Erythroblast (primary cell): ENCODE measurements at places on chromosomes 5 and 9.

DNA sequence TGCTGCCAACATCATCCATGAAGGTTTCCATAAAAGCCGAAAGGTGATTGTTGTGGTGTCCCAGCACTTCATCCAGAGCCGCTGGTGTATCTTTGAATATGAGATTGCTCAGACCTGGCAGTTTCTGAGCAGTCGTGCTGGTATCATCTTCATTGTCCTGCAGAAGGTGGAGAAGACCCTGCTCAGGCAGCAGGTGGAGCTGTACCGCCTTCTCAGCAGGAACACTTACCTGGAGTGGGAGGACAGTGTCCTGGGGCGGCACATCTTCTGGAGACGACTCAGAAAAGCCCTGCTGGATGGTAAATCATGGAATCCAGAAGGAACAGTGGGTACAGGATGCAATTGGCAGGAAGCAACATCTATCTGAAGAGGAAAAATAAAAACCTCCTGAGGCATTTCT is 10.1 kb downstream of the TLR4 start:
- no peak for DNase-seq

DNA sequence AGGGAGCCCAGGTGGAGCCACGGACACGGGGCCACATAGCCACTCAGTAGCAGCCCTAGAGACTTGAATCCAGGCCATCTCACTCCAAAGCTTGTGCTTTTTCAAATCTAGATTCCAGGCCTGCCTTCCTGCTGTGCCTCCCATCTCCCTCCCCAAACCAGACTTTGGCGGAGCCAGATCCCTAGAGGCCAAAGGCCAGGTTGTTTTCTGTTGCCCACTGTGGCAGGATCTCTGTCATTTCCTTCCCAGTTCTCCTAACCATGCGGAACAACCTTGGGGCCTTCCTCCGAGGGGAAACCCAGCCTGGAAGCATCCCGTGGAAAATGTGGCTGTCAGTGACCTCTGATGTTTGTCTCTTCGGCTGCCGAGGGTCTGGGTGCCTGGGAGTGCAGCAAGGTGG is 16.4 kb upstream of the RPS14 start:
- no peak for DNase-seq

GRCh38 chr9:98255061-98255577 is 330 bp downstream of the TBC1D2 start:
- DNase-seq = peak; percentile 68

- no peak for DNase-seq
Measured at GRCh38 chr9:74526215-74526614, 29.1 kb downstream of the RORB start.

GRCh38 chr5:5183933-5184332 is 43.8 kb downstream of the ADAMTS16 start:
- DNase-seq = no peak

DNA sequence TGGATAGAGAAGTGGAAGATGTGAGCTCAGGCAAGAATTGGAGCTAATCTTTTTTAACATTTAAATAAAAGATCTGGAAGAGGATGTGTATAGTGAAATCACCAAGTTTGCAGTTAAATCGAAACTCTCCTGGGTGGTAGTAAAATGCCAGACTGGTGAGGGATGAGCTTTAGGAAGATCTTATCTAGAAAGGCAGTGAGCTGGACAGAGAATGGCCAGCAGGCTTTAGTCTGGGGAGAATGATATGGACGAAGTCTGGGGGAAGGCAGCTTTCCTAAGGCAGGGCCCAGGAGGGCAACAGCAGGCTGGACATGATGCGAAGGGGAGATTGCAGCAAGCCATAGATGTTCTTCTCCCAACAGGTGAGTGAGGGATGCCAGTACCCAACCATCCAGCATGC is 25.6 kb downstream of the UNC5A start:
- no peak for DNase-seq

DNA sequence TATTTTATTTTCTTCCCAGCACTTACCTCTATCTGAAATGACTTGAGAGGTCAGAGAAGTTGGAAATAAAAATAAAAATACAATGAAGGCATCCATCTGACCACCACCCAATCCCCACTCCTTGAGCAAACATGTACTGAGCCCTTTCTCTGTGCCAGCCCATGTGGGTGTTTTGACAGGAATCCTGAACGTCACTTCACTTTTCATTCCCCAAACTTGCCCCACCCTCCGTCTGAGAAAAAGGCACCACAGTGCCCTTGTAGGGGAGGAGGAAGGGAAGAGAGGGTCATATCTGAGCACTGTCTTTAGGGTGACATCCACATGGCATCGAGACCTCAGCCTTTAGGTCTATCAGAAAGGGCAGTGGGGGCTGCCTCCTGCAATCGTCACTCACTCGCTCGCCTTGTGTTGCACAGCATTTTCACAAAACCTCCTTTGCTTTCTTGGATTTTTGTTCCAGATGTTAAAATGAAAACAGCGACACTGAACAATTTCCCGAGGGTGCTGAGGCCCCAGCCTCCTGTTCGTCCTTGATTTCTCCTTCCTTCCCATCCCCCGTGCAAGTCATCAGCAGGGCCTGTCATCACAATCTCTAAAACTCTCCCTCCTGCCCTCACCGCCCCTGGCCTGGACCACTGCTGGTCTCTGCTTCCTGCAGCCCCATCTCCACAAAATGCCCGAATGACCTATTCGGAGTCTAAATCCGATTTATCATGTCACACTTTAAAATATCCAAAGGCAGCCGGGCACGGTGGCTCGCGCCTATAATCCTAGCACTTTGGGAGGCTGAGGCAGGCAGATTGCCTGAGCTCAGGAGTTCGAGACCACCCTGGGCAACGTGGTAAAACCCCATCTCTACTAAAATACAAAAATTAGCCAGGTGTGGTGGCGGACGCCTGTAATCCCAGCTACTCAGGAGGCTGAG is 13.0 kb downstream of the HIGD2A start:
- no peak for DNase-seq

GRCh38 chr5:150092159-150092787 is 5.9 kb upstream of the CSF1R start:
- no peak for DNase-seq

GRCh38 chr5:154055201-154055600 is 16.4 kb downstream of the MFAP3 start:
- DNase-seq = no peak

DNA sequence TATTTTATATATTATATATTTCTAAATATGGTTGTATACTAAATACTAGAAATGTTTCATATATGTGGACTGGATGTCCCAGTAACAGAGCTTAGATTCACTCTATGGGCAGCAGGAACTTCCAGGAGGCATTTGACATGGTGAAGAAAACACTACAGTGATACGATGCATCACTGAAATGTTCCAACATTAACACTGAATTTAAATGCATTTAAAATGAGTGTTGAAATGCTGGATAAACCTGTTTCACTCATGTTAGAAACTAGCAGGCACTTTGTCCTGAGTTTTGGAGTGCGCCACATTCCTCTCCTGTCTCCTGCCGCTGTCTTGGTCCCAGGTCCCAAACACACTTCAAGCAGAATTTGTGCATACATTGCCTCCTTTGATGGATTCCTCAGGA is 237.8 kb upstream of the NFIL3 start:
- no peak for DNase-seq

- no peak for DNase-seq
Measured at GRCh38 chr5:142803428-142804125, 33.4 kb downstream of the ARHGAP26 start.

- no peak for DNase-seq
Measured at GRCh38 chr9:120521101-120521500, 58.9 kb downstream of the CDK5RAP2 start.

DNA sequence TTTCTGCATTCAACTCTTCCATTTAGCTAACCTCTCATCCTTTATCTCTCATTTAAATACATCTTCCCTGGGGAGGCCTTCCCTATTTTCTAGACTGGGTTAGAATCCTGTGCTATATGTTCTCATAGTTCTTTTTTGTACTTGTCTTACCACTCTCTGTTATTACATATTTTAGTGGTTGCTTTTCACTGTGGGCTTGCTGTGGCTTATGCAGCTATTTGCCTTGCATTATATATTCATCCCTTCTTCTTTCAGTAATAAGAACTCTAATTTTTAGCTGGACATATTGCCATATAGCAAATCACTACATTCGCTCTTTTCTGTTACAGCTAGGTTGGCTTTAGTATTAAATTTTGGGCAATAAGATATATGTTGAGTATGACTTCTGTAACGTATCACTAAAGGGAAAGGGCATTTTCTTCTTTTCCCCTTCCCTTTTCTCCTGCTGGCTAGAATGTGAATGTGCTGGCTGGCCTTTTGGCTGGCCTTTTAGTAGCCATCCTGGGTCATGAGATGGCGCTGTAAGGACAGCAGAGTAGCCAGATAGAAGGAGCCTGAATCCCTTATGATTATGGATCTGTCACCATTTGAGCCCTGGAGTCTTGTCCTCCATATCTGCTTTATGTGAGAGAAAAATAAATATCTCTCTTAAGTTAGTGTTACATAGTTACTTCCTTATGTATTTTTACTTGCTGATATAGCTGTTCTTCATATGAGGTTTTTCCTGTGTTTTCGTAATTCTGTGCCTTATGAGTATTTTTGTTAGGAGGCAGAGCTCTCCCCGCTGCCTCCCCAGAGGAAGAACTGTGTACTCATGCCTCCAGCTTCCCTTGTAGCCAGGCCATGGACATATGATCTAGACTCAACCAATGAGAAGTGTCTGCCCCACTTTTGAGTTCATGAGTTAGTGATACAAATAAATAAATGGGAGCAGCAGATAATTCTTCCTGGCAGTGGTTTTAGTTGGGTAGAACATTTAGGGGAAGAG is 65.8 kb downstream of the NDUFAF2 start:
- peak; percentile 2 for DNase-seq

DNA sequence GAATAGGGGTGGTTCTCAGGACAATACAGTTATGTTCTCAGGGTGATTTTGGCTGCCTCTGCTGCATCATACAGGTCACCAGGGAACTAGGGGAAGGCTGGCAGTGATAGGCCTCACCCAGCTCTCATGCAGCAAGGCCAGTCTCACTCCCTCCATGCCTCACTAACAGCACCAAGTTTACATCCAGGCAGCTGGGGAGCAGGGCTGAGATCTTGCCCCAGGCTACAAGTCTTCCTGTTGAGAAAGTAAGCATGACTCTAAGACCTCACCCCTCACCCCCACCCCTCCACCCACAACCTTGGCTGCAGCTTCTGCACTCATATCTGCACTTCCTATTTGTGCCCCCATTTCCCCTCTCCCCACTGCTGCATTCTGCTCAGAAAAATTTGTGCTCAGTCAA is 481.2 kb downstream of the ACTL7B start:
- no peak for DNase-seq

DNA sequence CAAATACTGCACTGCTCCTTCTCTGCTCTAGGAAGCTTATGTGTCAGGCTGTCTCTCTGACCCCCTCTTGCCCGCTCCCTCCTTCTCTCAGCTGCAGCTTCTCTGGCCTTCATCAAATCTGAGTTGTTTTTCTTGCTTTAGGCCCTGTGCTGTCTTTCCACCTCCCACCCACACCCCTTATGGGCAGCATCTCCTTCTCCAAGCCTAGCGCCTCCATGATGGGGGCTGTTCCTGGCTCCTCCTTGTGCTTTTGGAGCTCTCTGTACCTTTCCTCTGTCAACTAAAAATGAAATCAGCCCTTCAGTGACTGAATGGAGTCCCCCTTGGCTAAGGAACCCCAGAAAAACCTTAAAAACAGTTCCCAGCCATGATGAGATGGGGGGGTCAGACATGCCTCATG is 6.6 kb upstream of the CFAP157 start:
- DNase-seq = no peak

DNA sequence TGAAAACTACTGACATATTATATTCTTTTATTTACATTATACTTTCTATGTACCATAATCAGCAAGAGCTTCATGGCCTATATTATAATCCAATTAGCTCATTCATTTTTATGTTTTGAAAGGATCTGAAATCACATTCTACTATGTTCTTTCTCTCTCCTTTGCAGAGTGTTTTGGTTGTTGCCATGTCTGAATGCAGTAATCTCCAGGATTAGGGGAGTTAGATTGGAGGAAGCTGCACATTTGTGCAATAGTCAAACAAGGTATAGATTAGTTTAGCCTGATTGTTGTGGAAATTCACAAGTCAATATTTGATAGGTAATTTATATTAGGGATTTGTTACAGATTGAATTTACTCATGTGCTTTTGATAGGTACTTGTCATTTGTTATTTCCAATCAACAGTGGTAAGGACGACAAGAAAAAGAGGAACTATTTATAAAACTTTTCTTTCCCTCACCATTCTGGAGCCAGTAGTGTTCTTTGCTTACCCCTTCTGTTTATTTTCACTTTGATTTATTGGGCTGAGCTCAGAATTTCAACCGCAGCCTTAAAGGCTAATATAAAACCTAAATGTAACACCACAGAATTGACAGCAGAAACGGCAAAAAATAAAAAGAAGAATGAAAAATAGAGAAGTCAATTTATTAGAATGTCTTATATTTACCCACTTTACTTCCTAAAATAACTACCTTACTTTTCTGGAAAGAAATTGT is 597.0 kb downstream of the CHSY3 start:
- no peak for DNase-seq

GRCh38 chr5:51567636-51568035 is 184.4 kb downstream of the ISL1 start:
- no peak for DNase-seq

GRCh38 chr9:71726723-71727122 is 41.6 kb downstream of the CEMIP2 start:
- no peak for DNase-seq

DNA sequence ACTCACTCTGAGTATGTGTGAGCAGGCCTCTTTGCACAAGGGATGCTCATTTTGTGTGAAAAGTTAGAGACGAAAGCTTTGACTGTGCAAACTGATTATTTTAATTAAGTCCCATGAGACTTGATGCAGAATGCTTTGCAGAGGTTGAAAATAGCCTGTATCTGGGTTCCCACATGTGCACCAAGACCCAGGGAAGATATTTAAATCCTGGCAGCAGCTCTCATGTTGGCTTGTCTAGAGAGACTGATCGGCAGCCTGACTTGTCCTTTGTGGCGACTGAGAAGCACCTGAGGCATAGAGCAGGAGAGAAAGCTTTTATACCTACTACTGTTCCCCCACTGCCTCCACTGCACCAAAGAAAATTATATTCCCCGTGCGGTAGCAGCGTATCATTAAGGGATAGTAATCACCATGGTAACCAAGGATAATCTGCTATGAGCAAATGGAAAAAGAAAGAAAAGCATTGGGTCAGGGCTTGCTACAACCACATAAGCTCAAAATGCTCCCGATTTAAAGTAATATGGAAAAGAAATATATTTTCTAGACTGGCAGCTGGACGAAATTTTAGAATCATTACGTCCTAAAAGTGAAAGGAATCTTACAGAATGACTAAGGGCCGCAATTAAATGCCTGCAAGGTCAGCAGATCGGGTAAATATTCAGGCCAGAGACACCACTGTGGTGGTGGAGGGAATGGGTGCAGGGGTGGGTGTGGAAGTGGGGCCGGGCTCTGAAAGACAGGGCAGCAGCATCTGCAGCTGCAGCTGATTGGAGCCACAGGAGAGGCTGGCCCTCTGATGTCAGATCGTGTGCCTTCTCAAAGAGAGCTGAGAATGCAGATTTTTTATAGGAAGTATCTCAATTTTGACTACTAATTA is 135.3 kb upstream of the EPB41L4A start:
- DNase-seq = no peak

GRCh38 chr9:88716596-88717290 is 181.8 kb downstream of the NXNL2 start:
- DNase-seq = no peak

GRCh38 chr9:113349066-113349444 is 286 bp upstream of the BSPRY start:
- no peak for DNase-seq
